Hippocampal formation (tissue), 2 donors: ENCODE measurements at places on chromosomes 1 and 21.

DNA sequence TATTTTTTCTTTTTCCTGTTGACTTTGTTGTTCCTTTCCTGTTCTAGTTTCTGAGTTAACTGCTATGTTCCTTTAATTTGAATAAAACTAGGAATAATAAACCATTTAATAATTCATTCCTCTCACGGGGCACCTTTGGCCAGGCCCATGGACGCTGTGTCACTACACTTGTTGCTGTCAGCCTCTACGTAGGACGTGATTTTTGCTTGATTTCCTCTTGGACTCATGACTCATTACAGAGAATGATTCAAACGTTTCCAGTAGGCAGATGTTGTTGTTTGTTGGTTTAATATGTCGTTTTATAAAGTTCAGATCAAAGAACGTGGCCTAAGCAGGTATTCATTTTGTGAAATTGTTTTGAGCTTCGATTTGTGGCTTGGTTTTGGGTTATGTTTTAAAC is 9.1 kb upstream of the SLC19A1 start:
- DNase-seq: no peak

- DNase-seq: no peak
These were observed 137.4 kb upstream of the COL6A1 start for GRCh38 chr21:45844181-45844580.

GRCh38 chr1:147781056-147781471 is 20.7 kb upstream of the GJA5 start:
- DNase-seq: no peak

- no peak for DNase-seq
These were observed 20.6 kb downstream of the NENF start for GRCh38 chr1:212453156-212453857.

GRCh38 chr1:165551469-165551868 is 7.7 kb downstream of the LRRC52 start:
- no peak for DNase-seq

DNA sequence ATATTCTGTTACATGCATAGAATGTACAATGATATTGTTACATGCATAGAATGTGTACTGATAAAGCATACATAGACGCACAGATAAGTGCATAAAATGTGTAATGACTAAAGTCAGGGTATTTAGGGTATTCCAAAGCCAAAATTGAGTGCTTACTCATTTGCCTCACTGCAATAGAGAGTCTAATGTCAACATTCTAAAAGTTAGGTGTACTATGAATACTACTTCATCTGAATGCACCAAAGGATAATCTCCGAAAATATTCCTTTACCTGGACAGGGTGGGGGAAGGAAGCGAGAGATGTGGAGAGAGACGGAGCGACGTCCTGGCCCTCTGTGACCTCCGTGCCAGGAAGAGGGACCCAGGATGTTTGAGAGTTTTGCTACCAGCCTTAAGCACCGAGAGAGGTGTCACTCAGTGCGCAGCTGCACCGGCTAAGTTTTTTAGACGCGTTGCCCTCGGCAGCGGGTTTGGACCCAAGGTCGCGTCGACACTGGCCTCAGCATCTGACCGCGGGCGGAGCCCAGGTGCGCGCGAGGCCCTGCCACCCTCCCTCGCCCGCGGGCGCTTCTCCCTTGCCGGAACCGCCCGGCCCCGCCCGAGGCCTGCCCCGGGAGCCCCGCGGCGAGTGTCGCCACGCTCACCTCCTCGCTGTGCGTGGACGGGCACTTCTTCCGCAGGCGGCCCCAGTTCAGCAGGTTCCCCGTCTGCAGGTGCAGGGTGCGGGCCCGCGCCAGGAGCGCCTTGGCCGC is 660 bp downstream of the GCLM start:
- no peak for DNase-seq

GRCh38 chr1:89866568-89866967 is 45.7 kb downstream of the LRRC8D start:
- DNase-seq: no peak

DNA sequence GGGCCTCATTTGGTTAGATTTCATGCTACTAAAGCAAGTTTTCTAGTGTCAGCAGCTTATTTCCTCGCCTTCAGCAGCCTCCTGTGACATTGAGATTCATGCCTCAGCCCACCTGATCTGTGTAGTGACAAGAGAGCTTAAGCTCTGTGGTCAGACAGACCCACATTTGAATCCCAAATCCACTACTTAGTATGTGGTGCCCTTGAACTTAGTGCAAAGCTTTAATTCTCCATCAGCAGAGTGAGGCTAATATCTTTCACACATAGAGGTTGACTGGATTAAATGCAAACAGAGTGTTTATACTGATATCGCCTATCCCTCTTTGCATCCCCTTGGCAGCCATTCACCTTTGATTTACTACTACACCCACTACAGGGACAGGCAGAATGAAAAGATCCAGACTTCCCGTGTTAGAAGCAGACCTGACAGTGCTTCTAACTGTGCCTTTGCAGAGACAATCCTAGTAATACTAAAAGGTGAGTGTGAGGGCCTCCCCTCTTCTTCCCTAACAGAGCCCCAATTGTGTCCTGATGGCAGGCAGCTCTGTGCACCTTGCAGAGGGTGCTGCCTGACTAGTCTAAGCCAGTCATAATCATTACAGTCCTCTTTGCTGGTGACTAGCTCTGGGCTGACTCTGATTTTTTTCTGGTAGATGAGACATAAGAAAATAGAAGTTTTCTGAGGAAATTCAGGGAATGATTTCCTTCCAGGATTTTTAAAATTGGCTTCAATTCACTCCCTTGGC is 264.0 kb downstream of the CTH start:
- no peak for DNase-seq

DNA sequence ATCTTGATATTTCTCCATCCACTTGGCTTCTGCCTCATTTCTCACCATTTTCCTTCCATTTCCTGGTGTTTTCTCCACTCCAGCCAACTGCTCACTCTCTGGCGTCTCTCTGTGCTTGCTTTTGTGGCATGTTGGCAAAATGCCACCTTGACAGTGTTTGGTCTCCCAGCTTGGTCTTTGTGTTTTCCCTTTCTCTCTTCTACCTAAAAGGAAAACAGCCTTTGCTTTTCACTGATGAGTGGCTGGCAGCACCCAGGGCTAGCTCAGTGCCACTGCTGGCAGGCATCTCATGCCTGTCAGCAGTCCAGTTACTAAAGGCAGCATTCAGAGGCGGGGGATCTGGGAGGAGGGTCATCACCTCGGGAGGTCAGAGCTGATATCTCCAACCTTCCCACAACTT is 55.3 kb upstream of the DSCAM start:
- DNase-seq: peak; percentile 58

DNA sequence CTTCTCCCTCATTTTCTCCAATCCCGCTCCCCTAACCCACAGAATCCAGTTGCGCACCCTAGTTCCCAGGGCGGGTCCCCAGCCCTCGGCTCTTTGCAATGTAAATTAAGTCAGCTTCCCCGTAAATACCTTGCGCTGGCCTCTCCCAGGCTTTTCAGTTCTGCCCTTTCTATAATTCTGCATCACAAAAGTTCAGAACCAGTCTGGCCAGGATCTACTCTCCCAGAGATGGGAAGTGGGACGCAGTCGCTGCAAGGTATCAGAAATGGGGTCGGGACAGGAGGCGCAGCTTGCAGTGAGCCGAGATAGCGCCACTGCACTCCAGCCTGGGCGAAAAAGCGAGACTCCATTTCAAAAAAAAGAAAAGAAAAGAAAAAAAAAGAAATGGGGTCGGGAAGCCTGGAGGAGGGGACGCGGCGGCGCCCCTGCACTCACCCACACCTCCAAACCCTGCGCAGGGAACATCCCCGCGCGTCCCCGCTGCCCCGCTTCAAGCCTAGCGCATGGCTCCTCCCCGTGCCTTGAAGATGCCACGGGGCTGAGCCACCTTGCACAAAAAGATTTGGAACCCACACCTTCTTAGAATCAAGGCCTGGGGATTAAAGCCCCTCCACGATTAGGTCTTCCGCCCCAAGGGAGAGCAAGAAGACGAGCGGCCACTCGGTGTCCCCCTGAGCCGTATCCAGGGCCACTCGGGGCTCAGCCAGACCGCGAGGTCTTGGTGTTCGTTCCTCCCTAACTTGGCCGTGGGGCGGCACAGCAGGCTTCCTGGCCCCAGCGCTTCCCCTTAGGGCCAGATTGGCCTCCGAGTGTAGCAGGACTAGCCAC is 27.2 kb upstream of the ITLN2 start:
- no peak for DNase-seq

GRCh38 chr1:54307305-54307704 is 98.9 kb downstream of the SSBP3 start:
- no peak for DNase-seq

- no peak for DNase-seq
These were observed 455.8 kb upstream of the PRMT6 start for GRCh38 chr1:106600626-106601025.

DNA sequence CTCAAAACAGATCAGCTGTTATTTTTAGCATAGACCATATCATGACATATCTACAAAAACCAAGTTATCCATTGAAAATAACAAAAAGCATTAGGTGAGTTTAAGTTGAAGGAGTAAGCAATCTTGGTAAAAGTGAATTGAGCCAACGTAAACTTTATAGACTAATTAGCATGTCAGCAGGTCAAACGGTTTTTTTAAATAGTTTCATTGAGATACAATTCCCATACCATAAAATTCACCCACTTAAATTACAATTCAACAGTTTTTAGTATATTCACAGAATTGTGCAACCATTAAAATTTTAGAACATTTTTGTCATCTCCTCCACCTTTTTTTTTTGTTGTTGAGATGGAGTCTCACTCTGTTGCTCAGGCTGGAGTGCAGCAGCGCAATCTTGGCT is 92.1 kb downstream of the TGFBR3 start:
- DNase-seq: no peak

DNA sequence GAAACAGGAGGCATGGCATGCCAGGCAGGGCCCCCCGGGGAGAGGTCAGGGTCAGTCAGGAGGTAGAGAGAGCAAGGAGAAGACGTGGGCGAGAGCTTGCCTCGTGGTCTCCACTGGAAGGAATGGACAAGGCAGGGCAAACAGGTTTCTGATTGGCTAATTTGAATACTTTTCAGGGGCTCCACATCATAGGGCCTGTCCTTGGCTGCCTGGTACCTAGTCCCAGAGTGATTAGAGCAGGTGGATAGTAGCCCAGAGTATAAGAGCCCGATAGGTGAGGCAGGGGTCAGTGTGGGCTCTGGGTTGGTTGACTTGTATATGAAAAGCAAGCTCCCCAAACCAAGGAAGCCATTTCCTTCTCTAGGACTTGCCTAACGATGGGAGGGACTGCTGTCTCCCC is 178.6 kb downstream of the ZP4 start:
- no peak for DNase-seq

DNA sequence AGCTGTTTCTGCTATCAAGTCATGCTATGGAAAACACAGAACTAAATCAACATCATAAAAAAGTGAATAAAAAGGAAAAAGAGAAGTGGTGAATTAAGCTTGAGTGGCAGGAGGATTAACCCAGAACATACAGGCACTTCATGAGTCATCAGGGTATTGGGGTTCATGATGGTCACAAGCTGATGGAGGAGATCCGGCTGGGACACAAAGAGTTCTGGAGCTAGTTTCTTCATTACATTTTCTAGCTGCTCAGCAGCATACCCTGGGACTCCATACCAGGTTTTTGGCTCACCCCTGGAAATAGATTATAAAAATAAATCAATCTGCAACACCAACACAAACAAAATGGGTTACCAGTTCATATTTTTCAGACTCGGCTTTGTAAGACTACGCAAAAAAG is 42.5 kb upstream of the SYT2 start:
- no peak for DNase-seq

DNA sequence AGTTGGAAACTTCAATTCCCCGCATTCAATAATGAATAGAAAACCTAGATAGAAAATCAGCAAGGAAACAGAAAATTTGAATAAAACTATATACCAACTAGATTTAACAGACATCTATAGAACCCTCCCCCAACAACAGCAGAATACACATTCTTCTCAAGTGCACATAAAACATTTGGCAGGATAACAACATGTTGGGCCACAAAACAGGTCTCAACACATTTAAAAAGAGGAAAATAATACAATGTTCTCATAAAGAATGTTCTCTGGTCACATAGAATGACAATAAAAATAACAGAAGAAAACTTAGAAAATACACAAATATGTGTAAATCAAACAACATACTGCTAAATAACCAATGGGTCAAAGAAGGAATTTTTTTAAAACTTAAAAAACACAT is 24.9 kb downstream of the ITGB3BP start:
- DNase-seq: no peak

DNA sequence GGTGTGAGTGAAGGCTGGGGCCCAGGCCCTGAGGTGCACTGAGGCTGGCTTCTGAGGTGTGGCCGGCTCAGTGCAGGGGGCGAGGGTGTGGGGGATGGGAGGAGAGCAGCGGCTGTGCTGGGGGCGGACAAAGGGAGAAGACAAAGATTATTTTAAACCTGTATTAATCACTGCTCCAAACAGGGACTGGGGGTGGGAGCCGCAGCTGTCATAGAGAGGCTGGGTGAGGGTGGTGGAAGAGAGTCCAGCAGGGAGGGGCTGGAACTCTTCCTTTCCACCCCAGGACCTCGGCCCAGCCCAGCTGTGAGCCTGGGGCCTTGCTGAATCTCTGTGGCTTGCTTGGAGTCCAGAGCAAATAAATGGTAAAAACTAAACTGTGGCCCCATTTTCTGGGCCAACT is 106.9 kb downstream of the KCND3 start:
- DNase-seq: no peak

- no peak for DNase-seq
These were observed 179.6 kb downstream of the LMO4 start for GRCh38 chr1:87508247-87508787.

GRCh38 chr1:91884459-91885212 is 1.3 kb downstream of the TGFBR3 start:
- no peak for DNase-seq

GRCh38 chr1:173168941-173169340 is 38.2 kb downstream of the TNFSF4 start:
- DNase-seq: no peak

DNA sequence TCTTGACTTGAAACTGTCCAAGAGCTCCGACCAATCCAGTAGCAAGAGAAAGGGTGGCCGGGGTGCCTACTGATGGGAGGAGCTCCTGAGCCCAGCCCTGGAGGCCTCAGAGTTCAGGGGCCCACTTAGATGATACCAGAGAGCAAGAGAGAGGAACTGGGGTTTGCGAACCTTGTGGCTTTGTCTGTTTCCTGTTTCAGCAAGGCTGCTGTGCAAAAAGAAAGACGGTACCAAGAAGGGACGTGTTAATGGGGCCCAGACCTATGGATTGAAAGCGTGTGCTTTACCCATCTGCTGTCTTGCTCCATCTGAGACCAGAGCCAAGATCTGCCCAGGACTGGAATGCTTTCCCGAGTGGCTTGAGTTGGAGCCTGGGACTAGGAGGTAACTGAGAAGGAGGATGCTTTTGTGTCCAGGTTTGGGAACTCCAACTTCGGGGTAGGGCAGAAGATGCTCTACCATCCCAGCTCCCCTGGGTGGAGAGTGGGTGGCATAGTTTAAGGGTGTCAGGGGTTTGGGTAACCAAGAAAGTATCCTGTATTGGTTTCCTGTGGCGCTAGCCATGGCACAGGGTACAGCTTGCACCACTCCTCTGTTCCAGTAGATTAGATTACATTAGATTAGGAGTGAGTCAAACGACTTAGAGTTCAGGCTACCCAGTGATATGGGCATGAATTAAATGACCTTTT is at the start of gene TRAF3IP3:
TRAF3IP3 (plus strand) TSS at position 128 of the 689 bp plus-strand sequence. CDS start 3,987 bp downstream, outside the sequence.
- DNase-seq: peak; percentile 29
